ENCODE measurements at places on chromosomes 7 and 10.
A peak's percentile ranks its signal among the peaks of the same experiment; 100 is the strongest.

DNA sequence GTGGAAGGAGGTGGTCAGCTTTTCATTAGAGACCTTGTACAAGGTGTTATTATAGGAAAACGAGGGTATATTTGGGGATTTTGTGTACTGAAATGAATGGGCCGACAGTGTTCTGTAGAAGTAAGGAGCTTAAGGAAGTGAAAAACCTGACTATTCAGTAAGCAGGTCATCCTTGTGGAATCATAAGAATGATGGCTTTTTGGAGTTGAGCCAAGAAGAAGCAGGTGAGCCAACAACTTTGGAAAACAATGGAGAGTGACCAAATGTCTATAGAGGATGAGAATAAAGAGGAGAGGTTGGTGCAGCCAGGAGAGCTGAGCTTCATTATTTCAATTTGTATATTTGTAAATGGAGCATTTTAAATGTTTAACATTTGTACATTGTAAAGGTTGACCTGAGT, 595.7 kb downstream of the CCSER2 start:
- peak; percentile 3 for DNase-seq

DNA sequence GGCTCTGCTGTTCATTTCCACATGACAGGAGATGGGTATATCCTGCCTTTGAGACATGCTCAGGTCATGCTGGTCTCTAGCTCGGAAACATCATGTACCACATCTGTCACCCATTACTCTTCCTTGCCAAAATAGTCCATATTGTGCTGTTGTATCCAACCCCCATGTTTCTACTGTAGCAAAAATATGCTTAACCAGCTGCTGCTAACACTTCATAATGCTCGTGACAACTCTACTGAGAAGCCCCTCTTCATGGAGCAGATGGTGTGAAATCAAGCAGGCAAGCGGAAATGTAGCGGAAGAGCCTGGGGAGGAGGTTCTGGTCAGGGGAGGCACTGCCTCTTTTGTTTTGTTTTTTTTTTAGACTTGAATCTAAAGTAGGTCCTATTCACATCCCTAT, 82.9 kb downstream of the NPY start:
- no peak for DNase-seq

- DNase-seq, result no peak
Observed at GRCh38 chr10:132044803-132045202, 20.9 kb upstream of the JAKMIP3 start.

DNA sequence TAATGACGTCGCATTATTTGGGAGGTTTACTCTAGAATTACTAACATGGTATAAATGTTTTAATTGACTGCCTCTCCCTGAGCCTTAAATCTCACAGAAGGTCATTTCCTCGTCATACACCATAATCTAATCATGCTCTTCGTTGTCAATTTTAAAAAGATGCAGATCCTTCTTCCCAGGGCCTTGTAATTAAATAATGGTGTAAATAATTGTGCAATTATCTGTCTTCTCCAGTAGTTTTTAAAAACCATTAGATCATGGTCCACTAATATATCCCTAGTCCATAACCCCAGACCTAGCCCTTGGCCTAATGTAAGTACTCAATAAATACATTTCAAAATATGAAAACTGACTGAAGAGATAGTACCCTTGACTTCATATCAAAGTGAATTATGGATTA, 181.5 kb upstream of the GNAI1 start:
- DNase-seq, result no peak

DNA sequence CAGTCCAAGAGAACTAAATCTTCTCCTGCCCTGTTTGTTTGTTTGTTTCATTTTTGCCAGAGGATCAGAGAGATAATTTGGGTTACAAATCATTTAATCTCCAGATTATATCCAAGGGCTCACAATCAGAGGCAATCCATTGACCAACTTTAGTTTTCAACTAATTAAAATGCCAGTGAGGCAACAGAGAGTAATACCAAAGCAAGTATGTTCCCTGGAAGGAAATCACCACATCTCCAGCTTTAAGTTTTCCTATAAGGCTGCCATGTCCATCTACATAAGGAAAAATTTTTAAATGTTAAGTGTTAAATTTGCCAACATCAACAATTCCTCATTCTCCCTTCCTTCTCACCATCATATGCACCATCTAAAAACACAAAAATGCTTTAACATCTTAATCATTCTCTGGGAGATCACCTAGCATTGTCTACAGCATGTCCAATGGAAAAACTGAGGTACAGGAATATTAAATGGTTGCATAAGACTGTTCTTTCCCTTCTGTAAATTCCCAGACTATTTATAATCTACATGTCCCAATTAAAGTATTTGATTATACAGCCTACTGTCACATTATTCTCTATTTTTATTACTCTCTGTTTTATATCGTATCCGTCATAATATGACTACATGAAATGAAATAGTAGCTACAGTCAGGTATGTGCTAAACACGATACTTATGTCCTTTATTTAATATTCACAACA, 14.1 kb downstream of the USP54 start:
- DNase-seq, result peak; percentile 38

- DNase-seq, result no peak
Observed at GRCh38 chr10:124353896-124354295, 64.8 kb downstream of the OAT start.

DNA sequence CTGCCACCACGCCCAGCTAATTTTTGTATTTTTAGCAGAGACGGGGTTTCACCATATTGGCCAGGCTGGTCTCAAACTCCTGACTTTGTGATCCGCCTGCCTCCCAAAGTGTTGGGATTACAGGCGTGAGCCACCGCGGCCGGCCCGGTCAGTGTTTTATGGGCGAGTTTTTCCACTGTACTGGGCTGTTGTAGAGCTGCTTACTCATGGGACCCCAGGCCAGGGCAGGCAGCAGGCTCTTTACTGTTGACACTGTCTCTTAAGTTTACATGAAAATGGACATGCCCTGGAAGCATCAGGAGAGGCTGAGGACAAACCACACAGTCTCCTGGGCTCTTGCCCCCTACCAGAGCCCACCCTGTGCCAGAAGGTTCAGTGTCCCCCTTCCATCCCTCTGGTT, 11.2 kb downstream of the NACAD start:
- no peak for DNase-seq

DNA sequence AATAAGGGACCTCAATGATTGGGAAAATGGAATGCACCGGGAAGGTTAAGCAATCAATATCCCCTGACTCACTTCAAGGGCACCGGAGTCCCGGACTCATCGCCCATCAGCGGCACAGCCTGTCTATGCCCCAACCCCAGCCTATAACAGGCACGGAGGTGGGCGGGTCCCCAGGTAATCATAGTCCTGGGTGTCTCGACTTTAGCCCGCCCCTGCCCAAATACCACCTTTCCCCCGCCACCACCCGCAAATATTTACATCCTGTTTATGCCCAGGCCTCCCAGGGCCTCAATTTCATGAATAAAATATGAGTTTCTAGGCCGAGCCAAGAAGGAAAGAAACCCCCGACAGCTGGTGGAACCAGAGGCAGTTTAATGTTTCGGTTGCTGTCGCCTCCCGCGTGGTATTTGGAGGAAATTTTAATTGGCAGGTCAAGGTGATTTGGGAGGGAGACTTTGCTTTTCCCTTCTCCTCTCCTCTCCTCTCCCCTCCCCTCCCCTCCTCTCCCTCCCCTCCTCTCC, 15.6 kb upstream of the RFC2 start:
- DNase-seq, result peak; percentile 72

GRCh38 chr10:60654813-60655464, 123.3 kb upstream of the CDK1 start:
- peak; percentile 98 for DNase-seq

- no peak for DNase-seq
Observed at GRCh38 chr10:69732826-69733150, 68.9 kb upstream of the COL13A1 start.

- DNase-seq, result no peak
Observed at GRCh38 chr7:63046612-63047011, 952.0 kb upstream of the ZNF722 start.

DNA sequence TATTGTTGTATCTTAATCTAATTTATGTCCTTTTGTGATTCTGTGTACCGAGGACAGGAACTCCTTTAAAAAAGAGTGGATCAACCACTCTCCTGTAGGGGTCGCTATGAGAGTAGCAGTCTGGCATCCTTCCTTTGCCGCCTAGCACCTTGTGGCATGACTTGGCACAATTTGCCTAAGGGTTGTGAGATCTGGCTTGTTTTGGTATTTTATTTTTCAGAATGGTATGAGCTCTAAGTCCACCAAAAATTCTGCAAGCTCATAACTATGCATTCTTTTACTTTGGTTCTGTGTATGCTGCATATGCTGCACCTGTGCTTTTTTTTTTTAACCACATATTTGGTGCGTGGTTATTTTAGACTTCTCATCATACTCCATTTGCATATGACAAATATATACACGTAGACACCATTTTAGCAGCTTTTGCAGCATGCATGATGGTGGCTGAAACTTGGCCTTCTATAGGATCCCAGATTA, 112.8 kb downstream of the CDK14 start:
- no peak for DNase-seq

GRCh38 chr10:127196282-127197153, at the start of gene INSYN2A:
TSS of gene INSYN2A (minus strand) at chr10:127196591. CDS start at chr10:127176395, 20,196 bp downstream.
- peak; percentile 25 for DNase-seq

DNA sequence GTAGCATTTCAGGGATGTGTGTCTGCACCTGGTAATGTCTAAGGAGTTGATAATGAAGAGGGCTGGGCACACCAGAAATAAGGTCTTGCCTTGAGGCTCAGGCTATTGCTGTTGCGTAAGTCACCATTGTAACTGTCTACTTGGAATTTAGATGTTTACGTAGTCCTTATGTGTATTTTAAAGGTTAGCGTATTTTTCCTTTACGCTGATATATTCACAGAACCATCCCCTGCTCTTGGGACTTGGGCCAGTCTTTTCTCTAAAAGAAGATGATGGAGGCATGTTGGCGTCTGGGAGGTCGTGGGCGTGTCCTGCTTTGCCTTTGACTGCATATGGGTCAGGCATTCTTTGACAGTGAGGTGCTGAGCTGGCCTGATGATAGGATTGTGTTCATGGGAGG, 14.7 kb downstream of the WDR37 start:
- peak; percentile 32 for DNase-seq

DNA sequence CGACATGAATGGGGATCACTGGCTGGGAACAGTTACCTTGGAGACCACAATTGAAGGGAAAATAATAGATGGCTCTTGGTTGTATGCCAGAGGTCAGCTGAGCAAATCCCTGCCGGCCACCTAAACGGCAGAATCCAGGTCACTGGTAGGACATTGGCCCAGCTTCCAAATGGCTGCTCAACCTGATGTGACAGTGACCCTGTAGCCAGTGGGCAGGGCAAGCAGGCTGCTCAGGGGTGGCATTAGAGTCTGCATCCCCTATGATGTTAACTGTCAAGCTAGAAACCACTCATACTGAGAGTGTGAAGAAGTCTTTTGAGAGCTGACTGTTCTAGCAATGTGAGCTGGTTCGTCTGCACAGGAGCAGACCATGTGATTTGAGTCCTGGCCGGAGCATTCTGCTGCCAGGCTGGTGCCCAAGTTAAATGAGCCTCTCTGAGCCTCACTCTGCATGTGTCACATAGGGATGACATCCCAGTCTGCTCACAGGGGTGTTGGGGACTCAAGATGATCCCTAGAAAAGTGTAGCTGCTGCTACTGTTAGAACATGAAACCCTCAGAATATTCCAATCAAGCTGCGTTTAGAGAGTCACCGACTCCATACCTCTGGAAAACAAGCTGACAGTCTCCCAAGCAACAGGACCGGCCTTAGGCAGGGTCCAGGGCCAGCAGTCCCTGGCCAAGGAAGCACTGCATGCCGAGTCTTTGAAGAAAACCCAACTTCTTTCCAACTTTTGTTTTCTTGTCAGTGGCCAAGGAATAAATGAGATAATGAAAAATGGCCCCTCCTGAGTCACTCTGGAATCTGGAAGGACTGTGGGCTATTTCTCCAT, 69.7 kb downstream of the VWA2 start:
- no peak for DNase-seq

DNA sequence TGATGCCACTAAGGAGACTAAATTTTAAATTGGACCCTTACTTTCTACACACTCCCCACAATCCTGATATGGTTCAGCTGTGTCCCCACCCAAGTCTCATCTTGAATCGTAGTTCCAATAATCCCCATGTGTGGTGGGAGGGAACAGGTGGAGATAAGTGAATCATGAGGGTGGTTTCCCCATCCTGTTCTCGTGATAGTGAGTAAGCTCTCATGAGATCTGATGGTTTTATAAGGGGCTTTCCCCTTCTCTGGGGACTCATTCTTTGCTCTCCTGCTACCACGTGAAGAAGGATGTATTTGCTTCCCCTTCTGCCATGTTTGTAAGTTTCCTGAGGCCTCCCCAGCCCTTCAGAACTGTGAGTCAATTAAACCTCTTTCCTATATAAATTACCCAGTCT, 18.4 kb upstream of the BET1 start:
- peak; percentile 31 for DNase-seq

DNA sequence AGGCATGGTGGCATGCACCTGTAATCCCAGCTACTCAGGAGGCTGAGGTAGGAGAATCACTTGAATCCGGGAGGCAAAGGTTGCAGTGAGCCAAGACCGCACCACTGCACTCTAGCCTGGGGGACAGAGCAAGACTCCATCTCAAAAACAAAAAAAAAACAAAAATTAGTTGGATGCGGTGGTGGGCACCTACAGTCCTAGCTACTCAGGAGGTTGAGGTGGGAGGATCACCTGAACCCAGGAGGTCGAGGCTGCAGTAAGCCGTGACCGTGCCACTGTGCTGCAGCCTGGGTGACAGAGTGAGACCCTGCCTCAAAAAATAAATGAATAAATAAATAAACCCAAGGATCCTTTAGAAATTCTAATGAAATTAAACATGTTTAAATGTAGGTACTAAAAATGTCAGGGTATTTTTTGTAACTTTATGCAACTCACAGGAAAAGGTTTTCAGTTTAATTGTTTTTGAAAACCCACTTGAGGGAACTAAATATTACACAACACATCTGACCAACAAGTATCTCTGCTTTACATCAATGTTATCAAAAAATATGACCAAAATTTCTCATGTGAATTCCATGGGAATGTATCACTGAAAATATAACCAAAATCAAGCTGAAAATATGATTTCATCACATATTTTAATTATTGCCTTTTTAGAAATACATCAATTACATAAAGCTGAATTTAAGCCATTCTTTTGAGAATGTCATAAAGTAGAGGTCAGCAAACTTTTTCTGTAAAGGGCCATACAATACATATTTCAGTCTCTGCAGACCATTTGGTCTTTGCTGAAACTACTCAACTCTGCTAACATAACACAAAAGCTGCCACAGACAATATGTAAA, 23.9 kb downstream of the UPF2 start:
- DNase-seq, result no peak

GRCh38 chr10:35328404-35329037, 7.8 kb upstream of the CCNY start:
- peak; percentile 74 for DNase-seq

GRCh38 chr7:16810112-16810511, 5.3 kb upstream of the AGR2 start:
- DNase-seq, result no peak

DNA sequence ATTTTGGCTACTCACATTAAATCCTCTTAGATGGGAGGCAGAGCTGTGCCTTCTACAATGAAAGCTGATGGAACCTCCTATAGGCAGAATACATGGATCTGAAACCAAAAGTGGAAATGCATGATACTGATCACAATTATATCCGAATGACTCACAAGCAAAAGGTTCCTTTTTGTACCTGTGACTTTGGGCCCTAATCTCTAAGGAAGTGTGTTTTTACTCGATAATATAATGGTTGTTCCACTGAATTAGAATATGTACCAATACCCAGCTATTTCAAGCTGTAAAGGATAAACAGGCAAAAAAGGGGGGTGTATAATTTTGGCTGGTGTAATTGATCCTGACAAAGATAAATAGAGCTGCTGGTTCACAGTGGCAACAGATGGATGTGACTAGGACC, 17.6 kb upstream of the LAMB1 start:
- DNase-seq, result no peak
